ENCODE measurements at places on chromosomes 13 and 19.

DNA sequence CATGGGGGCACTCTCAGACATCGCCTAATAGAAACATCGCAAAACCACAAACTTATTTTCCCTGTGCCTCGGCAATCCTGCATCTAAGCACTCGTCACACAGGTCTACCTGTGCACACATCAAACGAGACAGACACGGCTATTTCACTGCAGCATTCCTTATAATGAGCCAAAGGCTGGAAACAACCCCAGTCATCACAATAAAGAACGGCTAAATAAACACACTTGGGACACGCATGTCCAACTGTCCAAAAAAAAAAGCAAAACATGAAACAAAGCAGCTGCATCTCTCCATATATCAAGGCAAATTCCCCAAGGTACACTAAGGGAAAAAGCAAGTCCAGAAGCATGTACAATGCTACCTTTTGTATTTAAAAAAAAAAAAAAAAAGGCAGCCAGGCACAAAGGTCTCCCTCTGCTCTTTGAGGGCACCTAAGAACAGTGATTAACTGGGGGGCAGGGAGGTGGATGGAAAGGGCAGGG lies 27.2 kb upstream of the CCNP start:
- no peak for DNase-seq

DNA sequence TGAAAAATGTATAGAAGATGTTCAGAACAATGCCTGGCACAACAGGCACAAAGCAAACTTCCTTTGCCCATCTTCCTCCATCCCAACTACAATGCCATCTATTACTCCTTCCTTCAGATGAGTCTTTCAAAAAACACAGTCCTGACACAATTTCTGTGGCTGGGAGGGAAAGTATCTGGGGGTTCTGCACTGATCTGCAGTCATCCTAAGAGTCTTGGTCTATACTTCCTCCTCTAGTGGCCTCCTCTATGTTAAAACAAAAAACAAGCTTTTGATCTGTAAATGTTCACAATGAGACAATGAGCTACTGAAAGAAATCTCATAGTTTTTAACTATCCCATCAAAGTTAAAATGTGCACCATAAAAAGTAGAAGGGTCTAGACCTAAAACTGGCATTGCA lies 44.8 kb downstream of the USP12 start:
- no peak for DNase-seq

GRCh38 chr13:62879071-62879470 lies 1463.4 kb upstream of the PCDH20 start:
- no peak for DNase-seq

DNA sequence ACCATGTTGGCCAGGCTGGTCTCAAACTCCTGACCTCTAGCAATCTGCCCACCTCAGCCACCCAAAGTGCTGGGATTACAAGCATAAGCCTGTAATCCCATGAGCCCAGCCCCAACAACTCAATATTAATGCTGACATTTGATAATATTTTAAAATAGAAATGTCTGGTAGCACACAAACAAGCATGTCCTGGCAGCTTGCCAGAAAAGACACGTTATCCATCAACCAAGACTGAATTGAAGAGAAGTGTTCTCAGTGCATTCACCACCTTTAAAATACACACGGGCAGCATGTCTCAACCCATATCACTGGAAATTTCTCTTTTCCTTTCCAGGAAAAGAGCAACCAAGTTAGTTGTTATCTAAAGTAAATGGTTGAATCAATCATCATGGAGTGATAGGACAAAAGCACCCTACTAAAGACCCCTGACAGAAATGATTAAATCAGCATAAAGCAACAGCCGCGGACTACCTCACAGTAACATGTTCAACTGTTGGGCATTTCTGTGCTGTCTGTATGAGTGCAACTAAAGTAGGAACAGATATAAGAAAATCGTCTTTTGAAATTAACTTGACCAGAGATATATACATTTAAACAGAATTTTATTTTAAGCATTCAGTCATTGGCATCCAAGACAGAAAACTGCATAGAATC lies 25.0 kb downstream of the LHFPL6 start:
- no peak for DNase-seq

- DNase-seq, result no peak
These were observed 3.8 kb downstream of the CBY2 start for GRCh38 chr13:45705918-45706317.

DNA sequence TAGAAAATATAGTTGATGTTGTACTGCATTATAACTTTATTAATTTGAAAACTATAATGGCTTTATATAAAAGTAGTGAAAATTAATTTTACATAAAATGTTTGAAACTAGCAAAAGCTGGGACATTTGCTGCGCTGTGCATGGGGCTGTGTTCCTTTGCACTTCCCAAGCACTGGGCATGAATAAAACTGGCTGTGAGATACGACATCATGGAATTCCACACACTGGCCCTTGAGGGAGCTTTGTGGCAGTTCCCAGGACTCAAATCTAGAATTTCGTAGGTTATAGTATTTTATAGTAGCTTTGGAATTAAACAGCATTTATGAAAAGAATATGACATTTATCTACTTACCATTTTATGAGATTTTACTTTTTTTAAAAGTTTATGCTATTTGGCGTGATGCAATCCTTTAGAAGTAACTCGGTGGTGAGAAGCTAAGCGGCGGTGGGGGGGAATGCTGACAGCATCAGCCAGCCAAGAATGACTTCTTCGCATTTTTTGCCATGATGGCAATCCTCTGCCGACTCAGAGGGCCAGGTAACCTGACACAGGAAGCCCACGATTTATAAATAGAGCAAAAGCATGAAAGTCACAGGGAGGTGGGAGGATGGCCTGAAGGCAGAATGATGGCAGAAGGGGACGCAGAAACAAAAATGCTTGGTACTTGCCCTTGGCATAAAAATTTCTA lies 553.5 kb downstream of the MYO16 start:
- no peak for DNase-seq

DNA sequence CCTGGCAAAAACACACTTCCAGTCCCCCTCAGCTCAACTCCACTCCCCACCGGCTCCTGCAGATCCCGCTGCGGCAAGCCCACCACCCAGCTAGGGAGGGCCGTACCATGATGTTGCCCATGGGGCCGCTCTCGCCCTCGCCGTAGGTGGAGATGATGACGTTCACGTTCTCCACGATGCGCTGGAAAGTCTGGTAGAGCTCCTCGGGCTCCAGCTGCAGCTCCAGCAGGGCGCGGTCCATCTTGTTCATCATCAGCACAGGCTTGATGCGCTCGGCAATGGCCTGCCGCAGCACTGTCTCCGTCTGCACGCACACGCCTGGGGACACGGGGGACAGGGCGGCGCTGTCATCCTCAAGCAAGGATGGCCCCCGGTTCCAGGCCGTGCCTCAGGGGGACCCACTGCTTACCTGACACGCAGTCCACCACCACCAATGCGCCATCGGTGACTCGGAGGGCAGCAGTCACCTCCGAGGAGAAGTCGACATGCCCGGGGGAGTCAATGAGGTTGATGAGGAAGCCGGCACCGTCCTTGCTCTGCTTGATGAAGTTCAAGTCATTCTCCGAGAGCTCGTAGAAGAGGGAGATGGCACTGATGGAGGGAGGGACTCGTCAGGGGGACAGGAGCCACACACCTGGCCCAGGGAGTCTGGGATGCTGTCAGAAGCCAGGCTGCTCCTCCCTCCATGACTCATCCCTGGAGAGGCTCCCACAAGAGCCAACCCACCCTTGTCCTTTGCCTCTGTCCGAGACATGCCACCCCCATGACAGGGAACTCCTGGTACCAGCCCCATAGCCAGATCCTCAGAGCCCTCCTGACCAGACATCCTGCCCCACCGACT lies 2.3 kb downstream of the EEF2 start:
- DNase-seq, result no peak

DNA sequence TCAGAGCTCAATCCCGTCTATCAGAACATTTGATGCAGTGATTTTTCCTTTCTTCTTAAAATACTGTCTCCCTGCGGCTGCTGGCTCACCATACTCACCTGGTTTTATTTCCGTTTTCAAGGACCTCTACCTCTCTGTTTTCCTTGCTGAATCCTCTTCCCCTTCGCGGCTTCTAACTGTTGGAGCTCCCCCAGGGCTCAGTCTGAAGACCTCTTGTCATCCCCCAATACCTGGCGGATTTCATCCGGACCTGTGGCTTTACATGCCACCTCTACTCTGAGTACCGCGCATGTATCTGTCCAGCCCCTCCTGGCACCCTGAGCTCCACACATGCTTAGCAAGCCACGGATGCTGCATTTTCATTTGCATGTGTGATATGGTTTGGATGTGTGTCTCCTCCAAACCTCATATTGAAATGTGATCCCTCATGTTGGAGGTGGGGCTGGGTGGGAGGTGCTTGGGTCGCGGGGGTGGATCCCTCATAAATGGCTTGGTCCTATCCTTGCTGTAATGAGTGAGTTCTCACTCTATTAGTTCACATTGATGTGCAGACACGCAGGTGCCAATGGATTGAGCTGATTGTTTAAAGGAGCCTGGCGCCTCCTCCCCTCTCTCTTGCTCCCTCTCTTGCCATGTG lies 106.2 kb upstream of the LSM14A start:
- no peak for DNase-seq

- DNase-seq, result no peak
These were observed 23.6 kb upstream of the CCDC124 start for GRCh38 chr19:17909003-17909732.

DNA sequence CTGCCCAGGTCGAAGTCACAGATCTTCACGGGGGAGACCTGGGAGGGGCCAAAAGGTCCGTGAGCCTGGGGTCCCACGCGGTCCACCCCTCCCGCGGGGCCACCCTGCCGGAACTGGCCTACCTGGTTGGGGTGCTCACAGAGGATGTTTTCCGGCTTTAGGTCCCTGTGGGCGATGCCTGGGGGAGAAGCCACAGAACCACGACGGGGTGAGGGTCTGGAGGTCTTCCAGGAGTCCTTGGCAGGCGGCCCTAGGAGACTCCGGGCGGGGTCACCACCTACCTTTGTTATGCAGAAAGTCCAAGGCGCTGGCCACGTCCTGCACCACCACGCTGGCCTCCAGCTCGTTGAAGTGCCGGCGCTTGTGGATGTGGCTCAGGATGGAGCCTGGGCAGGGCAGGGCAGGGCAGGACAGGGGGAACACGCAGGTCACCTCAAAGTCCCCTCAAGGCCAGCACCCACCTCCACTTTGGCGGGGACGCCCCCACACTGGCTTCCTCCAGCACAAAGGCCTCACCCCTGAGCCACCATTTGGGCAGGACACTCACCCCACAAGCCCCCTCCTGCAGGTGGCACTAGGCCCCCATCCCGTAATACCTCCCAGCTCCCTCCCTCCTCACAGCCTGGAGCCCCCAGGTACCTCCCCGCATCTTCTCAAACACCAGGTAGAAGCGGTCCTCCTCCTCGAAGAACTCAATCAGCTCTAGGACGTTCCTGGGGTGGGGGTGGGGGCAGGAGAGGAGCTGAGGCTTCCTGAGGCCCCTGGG lies 8.4 kb downstream of the MKNK2 start:
- no peak for DNase-seq

GRCh38 chr13:82900453-82900852 lies 981.8 kb downstream of the SLITRK1 start:
- no peak for DNase-seq

DNA sequence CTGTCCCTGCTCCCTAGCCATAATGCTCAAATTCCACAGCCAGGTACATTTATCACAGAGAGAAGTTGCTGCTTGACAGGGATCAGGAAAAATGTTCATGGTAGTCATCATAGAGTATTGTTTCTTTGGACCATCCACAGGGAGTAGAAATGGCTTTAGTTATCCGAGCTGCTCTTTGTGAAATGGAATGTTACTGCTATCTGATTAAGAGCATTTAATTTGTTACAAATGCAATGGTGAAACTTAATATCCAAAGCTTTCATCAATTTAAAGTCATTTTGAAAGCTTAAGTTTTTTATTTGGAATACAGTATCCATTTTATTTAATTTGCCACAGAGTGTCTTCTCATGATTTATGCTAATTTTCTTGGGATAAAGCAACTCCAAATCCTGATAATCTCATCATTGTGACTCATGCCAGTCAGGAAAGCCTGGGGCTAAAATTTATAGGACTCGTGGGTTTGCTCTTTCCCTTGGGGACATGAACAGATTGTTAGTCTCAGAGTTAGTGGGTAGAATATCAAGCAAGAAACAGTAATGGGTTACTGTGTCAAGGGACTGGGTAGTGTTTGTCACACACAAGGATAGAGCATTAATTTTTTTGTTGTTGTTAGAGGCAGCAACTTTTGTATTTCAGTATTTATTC lies 59.8 kb downstream of the SCEL start:
- DNase-seq, result no peak

DNA sequence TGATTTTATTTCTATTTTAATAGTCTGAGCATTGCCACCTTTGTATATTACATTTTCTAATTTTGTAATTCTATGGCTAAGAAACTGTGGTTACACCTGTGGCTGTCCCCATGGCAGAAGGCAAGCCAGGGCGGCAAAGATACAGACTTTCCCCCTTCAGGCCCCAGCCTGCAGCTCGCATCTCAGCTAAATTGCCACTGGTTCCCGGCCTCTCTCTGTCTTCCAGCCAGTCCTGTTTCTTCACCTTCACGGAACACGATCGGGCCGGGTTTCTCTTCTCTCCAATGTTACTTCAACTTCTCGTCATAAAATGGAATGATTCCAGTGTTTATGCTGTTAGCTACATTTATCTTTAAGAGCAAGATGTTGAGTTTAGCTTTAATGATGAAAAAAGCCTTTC lies 124.5 kb upstream of the ZNF507 start:
- no peak for DNase-seq

GRCh38 chr19:54151362-54152035 lies 8.0 kb downstream of the LENG1 start:
- DNase-seq, result no peak

DNA sequence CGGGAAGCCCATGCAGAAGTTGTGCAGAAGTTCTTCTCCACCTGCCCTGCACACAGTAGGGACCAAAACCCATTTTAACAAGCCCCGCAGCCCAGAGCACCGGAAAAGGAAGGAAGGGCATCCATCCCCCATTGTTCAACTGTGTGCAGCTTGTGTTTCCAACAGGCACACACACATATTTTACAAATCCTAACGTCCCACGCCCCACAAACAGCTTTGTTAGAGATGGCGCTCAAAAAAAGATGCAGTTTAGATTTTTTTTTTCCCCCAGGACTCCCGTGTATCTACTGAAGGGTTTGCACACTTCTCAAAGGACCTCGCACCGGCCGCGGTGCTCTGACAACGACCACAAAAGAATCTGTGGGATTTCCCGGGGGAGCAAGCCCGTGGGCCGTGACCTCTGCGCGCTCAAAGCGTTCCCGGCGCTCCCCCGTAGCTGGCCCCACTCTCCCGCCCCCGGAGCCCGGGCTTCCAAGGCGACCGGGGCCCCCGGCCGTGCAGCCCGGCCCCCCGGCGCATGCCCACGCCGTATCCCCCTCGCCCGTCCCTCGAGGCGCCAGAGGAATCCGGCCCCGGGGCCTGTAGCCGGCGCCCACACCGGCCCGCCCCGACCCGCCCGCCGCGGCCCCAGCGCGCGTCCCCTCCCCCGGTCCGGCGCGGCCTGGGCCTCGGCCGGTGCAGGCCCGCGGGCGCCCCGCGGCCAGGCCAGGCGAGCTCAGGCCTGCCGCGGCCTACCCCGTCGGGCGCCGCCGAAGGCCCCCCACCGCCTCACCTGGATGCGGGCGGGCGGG lies 523 bp downstream of the ELAVL1 start:
- DNase-seq, result peak; percentile 24

DNA sequence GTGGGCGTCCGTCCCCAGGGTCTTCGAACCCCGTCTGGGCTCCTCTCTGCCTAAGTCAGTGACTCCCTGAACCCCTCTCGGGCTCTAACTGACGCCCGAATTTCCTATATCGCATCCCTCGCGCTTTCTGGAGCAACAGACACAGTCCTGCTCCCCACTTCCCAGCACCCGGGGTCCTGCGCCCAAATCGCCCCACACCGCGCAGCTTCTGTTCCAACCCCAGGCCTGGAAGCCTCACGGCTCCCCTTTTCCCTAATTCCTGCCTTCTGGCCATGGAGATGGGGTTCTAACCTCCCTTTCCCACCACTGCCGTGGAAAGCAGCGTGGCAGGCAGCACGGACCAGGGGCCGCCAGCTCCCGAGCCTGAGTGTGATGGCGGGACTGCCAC lies 1.6 kb upstream of the GRTP1 start:
- DNase-seq, result no peak
